Activated naive CD4-positive, alpha-beta T cell (primary cell): ENCODE measurements at places on chromosomes 2 and 18.

- no peak for DNase-seq
Measured at GRCh38 chr2:143264851-143265250, 135.6 kb downstream of the ARHGAP15 start.

DNA sequence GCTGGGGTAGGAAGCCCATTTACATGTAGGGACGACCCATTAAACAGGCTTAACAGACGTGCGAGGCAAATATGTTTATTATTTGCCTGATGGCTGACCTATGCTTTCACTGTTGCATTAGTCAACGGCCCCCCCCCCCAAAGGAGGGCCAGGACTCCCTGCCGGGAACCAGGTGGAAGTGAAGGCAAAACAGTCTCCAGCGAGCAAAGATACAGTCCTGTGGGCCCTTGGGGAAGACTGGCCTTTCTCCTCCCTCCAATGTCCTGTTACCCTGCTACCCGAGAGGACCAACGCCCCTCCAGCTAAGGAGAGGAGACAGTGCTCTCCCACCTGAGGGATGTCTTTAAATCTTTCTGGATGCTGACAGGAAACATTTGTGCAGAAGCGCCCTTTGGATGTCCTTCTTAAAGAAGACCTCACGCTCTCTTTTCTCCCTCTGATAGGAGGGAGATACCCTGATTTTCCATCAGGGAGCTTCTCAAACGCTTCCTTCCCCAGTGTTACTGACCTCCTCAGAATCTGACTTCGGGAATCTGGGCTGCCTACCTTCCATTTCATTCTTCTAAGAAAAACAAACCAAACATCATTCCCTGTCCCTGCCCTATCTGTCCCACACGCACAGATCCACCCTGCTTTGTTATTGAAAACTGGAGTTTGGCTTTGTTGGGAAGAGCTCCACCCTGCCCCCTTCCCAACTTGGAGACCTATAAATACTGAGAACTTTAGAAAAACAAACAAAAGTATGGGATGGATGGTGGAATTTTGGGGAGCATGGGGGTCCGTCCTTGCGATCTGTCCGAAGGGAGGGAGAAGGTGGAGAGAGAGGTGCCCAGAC is 135.9 kb upstream of the SIX3 start:
- no peak for DNase-seq

DNA sequence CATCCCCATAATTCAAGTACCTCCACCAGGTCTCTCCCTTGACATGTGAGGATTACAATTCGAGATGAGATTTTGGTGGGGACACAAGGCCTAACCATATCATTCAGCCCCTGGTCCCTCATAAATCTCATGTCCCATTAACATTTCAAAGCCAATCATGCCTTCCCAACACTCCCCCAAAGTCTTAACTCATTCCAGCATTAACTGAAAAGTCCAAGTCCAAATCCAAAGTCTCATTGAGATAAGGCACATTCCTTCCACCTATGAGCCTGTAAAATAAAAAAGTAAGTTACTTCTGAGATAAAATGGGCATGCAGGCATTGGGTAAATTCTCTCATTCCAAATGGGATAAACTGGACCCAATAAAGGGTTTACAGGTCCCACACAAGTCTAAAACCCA is 849.7 kb downstream of the BCL11A start:
- DNase-seq = no peak

DNA sequence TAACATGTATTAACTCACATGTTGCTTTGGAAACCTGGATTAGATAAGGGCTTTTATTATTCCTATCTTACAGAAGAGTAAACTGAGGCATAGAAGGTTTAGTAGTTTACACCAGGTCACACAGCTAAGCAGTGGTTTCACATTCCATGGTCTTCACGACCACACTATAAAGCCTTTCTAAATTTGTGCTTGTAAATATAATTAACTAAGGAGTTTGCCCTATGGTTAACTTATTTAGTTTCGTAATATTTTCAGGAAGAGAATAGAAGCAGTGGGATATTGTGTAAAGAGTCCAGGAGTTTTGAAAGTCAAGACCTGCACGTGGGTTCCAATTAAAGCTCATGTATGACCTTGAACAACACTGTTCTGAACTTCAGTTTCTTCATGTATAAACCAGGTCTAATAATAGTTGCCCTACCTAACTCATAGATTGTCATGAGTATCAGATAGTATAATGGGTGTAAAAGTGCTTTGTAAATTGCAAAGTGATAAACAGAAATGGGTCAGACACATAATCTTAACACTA is 19.5 kb upstream of the SOS1 start:
- DNase-seq = no peak

DNA sequence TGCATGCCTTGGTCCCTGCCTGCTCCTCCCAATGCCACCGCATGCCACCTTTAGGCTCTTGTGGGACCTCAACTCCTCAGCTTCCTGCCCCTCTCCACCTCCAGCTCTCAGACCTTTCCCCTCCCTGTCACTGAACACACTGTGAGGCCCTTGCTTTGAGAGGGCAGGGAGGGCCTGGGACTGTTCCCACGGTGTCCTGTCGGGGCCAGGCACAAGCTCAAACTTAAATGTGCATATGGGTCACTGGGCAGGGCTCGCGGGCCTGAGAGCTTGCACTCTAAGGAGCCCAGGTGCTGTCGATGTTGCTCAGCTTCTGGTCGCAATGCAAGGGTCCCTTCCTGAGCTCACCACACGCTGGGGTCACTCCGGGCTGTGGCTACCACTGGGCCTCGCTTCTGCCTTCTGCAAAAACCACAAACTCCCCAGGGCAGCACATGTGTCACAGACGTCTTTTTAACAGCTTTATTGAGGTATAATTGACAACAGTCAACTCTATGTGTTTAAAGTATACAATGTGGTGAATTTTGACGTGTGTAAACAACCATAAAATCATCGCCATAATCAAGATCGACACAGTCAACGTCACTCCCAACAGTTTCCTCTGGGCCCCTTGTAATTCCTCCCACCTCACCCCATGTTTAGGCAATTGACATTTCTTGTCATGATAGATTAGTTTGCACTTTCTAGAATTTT is 11.9 kb upstream of the B3GNT7 start:
- DNase-seq = no peak

- DNase-seq = no peak
Measured at GRCh38 chr2:95380280-95380679, 22.2 kb upstream of the FAHD2A start.

DNA sequence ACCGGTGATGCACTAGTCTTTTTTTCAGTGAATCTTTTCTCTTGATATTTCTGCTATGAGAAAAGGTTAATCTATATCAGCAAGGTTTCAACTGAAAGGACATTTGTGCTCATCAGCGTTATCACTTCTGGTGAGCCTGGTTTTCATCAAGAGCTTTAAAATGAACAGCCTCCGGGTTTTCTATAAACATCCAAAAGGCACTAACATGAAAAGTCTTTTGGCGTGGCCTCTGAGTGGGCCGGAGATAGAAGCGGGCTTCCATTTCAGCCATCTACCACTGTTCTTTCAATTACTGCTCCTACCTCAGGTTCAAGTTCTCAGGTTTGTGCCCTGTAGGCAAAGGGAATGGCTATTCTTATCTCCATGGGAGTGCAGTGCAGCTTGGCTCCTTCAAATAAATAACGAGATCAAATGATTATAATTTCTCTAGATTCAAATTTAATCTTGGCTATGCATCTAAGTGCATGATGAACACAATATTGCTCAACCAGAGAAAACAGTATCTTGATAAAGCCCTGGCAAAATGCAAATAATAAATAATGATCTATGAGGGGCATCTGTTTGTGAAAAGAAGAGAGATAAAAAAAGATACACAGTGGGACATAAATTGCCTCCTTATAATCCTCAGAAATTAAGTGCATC is 314.8 kb downstream of the CDH2 start:
- no peak for DNase-seq

DNA sequence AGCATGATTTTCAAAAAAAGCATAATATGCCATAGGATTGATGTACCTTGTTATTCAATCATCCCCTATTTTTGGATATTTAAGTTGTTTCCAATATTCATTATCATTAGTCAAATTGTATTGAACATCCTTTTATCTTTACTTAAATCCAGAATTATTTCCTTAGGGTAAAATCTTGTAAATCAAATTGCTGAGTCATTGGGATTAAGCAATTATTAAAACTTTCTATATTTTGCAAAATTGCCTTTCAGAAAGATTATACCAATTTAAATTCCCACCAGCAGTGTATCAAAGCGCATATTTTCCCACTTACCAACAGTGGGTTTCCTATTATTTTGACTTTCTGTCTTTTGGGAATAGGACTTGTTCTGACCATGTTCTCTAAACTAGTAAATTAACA is 159.3 kb downstream of the SS18 start:
- DNase-seq = no peak

DNA sequence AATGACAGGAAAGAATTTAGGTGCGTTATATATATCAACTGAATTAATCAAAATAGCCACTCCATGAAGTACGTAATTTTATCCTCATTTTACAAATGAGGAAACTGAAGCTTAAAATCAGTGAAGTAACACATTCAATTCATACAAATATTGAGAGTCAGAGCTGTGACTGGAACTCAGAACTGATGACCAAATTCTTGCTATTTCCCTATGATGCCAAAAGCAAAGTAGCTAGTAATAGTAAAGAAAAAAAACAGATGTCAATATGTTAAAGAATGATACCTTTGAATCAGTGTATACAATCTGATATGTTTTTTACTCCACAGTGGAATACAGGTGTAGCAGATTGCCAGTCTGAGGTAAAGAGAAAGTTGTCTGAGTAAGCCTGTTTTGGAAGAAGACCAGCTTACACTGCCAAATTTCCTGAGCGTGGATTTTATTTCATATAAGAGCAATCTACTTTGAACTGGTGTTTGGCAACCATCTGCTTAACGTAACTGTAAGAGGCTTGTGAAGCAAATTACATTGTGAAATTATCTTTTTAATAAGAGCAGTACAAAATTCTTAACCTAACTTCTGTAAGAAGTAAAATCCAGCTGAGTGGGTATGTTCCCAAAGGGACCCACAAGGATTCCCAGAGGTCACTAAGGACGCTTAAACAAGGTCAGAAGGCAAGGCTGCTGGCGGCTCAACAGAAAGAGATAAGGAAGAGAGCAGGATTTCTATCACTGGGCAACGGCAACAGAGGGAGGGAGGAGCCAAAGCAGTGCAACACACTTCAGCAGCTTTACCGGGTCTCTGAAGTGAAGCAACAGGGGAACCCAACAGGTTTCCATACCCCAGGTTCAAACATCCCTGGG is 85.6 kb downstream of the IKZF2 start:
- no peak for DNase-seq

DNA sequence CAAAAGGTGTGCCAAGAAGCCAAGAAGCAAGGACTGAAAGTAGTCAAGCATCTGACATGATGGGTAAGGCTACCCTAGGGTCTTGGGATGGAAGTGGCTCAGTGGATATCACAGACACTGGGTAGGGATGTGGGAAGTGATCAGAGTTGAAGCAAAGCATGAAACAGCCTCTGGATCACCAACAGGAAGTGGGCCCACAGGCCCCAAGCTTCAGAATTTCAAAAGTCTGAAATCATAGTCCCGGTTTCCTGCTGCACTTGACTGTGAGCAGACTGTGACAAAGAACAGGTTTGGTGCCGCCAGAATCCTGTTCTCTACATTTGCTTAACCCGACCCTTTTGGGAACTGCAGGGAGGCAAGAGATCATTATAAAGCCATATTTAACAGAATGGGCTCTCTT is 57.4 kb downstream of the SP100 start:
- no peak for DNase-seq

DNA sequence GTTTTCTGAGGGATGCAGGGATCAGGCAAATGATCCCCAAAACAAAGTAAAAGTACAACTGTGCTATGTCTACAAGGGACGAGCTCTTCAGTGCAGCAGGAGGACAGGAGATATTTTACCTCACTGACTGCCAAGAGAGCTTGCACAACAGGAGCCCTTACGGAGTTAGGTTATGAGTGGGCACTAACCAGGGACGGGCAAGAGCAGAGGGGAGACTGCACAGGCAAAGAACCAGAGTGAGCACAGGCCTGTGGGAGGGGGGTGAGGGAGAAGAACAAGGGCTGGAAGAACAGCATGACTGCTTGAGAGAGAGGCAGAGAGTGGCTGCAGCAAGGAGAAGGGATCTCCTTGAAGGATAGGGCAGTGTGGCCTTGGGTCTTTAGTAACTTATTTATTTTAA is 101.1 kb upstream of the PID1 start:
- no peak for DNase-seq

- DNase-seq = no peak
Measured at GRCh38 chr2:83015900-83016299, 1443.2 kb downstream of the SUCLG1 start.

DNA sequence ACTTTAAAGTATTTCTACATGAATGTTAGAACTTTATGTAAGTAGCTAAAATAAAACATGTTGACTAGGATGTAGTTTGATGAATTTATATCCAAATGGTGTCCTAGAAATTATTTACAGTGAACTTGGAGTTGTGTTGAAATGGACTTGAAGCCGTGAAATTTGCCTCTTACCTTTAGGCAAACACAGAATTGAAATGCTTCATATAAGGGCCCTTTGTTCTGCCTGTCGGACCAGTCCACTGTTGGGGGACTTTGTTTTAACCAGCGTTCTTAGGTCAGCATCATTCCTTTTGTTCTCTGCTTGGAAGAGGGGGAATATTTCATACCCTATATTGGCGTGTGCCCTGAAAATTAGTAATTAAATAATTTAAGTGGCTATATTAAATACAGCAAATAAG is 18.3 kb downstream of the RAB12 start:
- DNase-seq = no peak

GRCh38 chr2:54374591-54375364 is 81.3 kb upstream of the SPTBN1 start:
- no peak for DNase-seq

GRCh38 chr2:150994076-150994475 is 267.6 kb downstream of the RBM43 start:
- no peak for DNase-seq

DNA sequence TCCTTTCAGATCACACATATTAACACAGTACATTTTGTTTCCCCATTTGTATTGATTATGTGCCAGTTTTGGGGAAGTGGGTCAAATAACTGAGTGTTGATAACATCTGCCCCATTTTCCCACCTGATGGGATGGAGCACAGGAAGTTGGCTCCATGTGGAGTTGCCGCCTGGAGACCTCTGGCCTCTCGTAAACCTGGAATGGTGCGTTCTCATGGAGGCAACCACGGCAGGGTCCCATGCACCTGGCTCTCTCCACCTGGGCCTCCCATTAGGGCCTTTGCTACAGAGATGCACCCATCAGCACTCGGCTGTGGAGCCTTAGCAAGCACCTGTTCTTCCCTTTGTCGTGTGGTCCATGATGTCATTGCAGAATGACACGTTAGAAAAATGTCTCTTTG is 130.6 kb downstream of the MBP start:
- DNase-seq = no peak
